ENCODE measurements at places on chromosomes 12 and 14. TPM values are rescaled to one million over a fixed set of nuclear protein-coding genes. Genes with fewer than 3 reads are reported as not detected.

SUSD6 gene
- 5.7 TPM for total RNA-seq

TRPV4 gene
- 2.6 TPM for total RNA-seq

A2ML1 gene
- 0.09 TPM for total RNA-seq

MCRS1 gene
- total RNA-seq = 47.2 TPM

RNASE7 gene
- not detected for total RNA-seq

FSCB gene
- total RNA-seq = not detected

POTEG gene
- total RNA-seq = not detected

ORAI1 gene
- 4.1 TPM for total RNA-seq

P2RX7 gene
- total RNA-seq = 1.7 TPM

VRTN gene
- not detected for total RNA-seq

BHLHE41 gene
- total RNA-seq = 0.43 TPM

GALNT4 gene
- 15.6 TPM for total RNA-seq

HOXC9 gene
- total RNA-seq = 0.28 TPM

PRB3 gene
- total RNA-seq = not detected

PNN gene
- total RNA-seq = 16.0 TPM

RBM23 gene
- 50.9 TPM for total RNA-seq
